ENCODE measurements at places on chromosomes 12 and 14. TPM values are rescaled to one million over a fixed set of nuclear protein-coding genes. Genes with fewer than 3 reads are reported as not detected.

Gene RNASE3
- total RNA-seq = not detected

Gene LMNTD1
- total RNA-seq = 1.2 TPM

Gene GPR132
- 0.74 TPM for total RNA-seq

Gene LPAR5
- 0.49 TPM for total RNA-seq

Gene GALNT16
- 8.1 TPM for total RNA-seq

Gene MMP19
- not detected for total RNA-seq

Gene ERP27
- total RNA-seq = not detected

Gene PRH1
- 50.6 TPM for total RNA-seq

Gene NTN4
- 51.1 TPM for total RNA-seq

Gene MMP17
- total RNA-seq = 22.4 TPM

Gene PIWIL1
- not detected for total RNA-seq

Gene IRAK3
- 5.4 TPM for total RNA-seq

Gene MAP1LC3B2
- 1.2 TPM for total RNA-seq

Gene ALX1
- not detected for total RNA-seq

Gene BRAP
- 17.7 TPM for total RNA-seq

Gene PRB2
- total RNA-seq = 1.7 TPM

Gene VDR
- total RNA-seq = not detected

Gene CRACR2A
- 0.74 TPM for total RNA-seq

Gene FBLN5
- 3.2 TPM for total RNA-seq

Gene CTSG
- total RNA-seq = 0.25 TPM

Gene DNAI7
- 3.9 TPM for total RNA-seq

Gene DEPDC4
- 2.7 TPM for total RNA-seq

Gene ADAM21
- not detected for total RNA-seq

Gene TNS2
- total RNA-seq = 13.5 TPM

Gene BICDL1
- total RNA-seq = 17.0 TPM

Gene ESRRB
- not detected for total RNA-seq

Gene GLI1
- total RNA-seq = 0.25 TPM

Gene MSI1
- 8.9 TPM for total RNA-seq

Gene STXBP6
- 28.0 TPM for total RNA-seq

Gene ABHD12B
- total RNA-seq = not detected

Gene SOCS2
- total RNA-seq = 50.2 TPM

Gene FMNL3
- total RNA-seq = 8.1 TPM

Gene LRTM2
- 2.2 TPM for total RNA-seq

Gene CNTN1
- 376 TPM for total RNA-seq

Gene TAS2R43
- 4.9 TPM for total RNA-seq

Gene ZNF641
- total RNA-seq = 34.4 TPM

Gene P3H3
- total RNA-seq = 10.8 TPM

Gene PRICKLE1
- 16.2 TPM for total RNA-seq

Gene DDN
- total RNA-seq = 11.1 TPM

Gene SPTLC2
- 22.4 TPM for total RNA-seq

Gene GPR84
- total RNA-seq = not detected

Gene RAPGEF3
- total RNA-seq = 6.9 TPM

Gene NAV3
- 224 TPM for total RNA-seq

Gene CD27
- 0.25 TPM for total RNA-seq

Gene CCDC184
- total RNA-seq = 26.3 TPM

Gene OTUB2
- total RNA-seq = 5.2 TPM

Gene DHRS2
- total RNA-seq = not detected

Gene ARHGAP9
- total RNA-seq = 0.25 TPM

Gene OR4E1
- total RNA-seq = not detected

Gene KRT71
- 0.25 TPM for total RNA-seq

Gene SERPINA1
- 1.5 TPM for total RNA-seq

Gene ASIC1
- 24.6 TPM for total RNA-seq

Gene DTX1
- total RNA-seq = 34.9 TPM

Gene GNG2
- 286 TPM for total RNA-seq

Gene ZFHX2
- total RNA-seq = 1.5 TPM

Gene CD4
- total RNA-seq = 2.2 TPM

Gene ASB2
- total RNA-seq = not detected

Measured in temporal lobe (tissue), 4 donors.